Hematopoietic multipotent progenitor cell treated with erythropoietin and hydrocortisone succinate and interleukin-3 and kit ligand, for 17 days (in vitro differentiated cells): ENCODE measurements at places on chromosomes 1 and 21.

DNA sequence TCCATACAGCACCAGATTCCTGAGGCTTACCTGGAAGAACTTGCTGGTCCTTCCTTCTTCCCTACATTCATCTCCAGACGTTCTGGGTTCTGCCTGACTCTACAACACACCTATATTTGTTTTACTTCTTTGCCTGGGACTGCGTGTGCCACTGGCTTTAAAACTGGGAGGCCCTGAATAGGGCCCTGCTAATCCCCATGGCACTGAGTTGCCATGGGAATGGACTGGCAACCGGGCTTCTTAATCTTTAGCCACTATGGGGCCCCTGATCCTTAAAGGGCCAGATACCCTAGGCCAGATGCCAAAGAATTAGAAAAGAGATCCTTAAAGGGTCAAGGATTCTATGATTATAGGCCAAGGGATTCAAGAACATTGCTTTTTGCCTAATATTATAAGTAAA, 24.4 kb upstream of the CADM3 start:
- DNase-seq: no peak

GRCh38 chr1:17883136-17883535, 128.0 kb downstream of the ACTL8 start:
- DNase-seq: no peak

GRCh38 chr1:216805233-216805632, 82.0 kb upstream of the ESRRG start:
- no peak for DNase-seq

- peak; percentile 16 for DNase-seq
Observed at GRCh38 chr1:202112859-202113689, 9.6 kb upstream of the GPR37L1 start.
